ENCODE measurements at places on chromosomes 12 and 14.

GRCh38 chr14:100691395-100692056 is 35.2 kb upstream of the DLK1 start:
- DNase-seq, result no peak

DNA sequence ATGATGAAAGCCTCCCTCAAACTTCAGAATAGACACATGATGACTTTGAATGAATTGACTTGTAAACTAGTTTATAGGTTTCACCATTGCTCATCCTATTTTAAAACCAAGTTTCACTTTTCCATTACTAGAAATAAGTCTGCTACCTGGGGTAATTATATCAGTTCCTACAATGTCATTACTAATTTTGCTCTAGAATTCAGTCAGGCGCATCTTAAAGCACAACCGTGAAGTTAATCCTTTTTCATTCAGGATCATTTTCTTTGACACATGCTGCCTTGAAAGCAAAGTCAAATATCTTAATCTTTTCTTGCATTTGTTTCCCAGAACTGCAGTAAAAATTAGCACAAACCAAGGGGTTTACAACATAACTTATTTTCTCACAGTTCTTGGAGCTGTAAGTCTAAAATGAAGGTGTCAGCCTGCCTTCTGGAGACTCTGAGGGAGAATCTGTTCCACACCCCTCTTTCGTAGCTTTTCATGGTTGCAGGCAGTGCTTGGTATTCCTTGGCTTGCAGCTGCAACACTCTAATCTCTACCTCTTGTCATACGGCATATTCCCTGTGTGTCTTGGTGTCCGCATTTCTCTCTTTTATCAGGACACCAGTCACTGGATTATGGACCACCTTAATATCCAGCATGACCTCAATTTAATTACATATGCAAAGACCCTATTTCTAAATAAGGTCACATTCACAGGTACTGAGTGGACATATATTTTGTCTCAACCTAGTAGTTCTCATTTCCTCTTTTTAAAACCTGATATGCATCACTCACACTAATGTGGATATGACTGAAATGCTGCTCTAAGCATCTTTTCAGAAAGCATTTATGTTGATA is 114.3 kb upstream of the PDZRN4 start:
- no peak for DNase-seq

DNA sequence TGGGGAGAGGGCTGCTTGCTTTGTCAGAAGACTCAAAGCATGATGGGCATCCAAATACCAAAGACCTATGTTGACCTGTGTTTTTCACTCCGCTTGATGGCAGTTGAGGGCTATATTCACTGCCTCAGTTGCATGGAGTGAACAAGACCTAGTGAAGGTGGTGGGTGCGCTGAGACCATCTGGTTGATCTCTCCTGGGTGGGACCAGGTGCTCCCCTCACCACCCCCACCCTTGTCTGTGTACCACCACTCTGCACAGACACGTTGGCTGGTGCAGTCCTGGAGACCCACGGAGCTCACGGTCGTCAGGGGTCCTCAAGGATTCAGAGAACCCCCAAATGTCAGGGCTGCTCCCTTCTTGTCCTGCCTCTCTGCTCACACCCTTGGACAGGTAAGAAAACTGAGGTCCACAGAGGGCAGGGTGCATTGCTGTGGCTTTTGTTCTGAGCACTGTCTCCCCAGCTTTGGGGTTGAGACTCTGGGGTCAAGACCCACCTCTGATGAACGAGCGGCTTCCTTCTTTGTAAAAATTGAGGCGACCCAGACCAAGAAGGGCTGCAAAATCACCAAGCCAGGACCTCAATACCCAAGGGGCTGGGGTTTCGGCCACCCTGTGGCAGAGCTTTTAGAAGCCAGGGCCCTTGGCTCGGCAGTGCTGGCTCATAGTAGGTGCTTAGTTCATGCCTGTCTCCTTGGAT is 166.3 kb upstream of the RTL1 start:
- DNase-seq, result no peak

GRCh38 chr14:38745861-38746260 is 357.2 kb downstream of the SEC23A start:
- no peak for DNase-seq

DNA sequence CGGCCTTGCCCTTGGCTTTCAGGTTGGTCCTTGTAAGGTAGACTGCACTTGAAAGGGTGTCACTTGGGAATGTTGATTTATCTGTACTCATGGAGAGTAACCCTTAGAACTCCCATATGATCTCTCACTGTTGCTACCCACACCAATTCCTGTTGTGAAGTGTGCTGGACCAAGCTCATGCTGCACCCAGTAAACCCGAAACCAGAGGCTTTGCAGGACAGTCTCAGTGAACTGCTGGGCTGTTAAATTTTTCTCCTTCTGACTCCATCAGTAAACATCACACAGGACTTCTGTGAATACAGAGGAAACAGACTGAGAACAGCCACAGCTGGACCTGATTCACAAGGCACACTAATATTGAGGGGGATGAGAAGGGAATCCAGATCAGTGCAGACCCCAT is 783.0 kb downstream of the TMEM121 start:
- DNase-seq, result no peak
